ENCODE measurements at places on chromosomes 1 and 21.

DNA sequence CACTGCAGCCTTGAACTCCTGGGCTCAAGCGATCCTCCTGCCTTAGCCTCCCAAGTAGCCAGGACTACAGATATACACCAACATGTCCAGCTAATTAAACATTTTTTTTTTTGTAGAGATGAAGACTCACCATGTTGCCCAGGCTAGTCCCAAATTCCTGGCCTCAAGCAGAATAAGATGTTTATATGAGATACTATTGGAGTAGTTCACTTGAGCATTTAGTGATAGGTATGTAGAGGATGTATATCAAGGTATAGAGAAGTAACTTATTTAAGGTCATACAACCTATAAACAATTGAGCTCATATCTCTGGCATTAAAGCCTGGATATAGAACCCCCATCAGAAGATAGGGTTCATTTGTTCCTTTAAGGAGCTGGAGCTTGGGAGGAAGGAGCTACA lies 4.6 kb upstream of the TMEM269 start:
- no peak for DNase-seq

DNA sequence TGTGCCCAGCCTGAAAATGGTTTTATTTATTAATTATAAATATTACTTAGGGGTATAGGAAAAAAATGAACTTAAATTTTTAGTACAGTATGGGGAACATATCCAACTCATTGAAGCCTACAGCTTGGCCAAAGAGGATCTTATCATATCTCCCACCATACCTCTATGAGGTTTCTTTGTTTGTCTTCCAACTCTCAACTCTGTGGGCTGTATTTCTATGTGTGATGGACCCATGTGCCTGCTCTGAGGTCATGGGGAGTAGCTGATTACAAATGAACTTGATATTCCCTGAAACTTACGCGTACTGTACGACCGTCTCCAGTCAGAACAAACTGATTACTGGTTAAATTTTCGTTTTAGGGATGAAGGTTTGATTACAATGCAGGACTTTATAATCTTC lies 41.4 kb upstream of the PODN start:
- no peak for DNase-seq

DNA sequence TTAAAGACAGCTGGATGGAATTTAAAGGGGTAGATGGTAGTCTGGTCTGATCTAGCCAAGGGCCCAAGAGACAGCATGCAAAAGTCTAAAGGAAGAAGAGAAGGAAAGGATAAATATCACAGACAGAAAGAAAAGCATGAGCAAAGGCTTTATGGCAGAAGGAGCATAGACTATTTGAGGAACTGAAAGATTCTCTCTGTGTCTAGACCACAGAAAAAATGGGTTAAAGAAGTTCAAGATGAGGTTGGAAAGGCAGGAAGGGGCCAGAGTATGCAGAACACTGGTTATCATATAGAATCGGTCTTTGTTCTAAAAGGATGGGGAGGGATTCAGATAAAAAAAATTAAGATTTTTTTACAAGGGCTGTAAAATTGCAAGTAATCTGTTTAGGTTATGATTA lies 136.8 kb upstream of the SGIP1 start:
- DNase-seq: no peak

DNA sequence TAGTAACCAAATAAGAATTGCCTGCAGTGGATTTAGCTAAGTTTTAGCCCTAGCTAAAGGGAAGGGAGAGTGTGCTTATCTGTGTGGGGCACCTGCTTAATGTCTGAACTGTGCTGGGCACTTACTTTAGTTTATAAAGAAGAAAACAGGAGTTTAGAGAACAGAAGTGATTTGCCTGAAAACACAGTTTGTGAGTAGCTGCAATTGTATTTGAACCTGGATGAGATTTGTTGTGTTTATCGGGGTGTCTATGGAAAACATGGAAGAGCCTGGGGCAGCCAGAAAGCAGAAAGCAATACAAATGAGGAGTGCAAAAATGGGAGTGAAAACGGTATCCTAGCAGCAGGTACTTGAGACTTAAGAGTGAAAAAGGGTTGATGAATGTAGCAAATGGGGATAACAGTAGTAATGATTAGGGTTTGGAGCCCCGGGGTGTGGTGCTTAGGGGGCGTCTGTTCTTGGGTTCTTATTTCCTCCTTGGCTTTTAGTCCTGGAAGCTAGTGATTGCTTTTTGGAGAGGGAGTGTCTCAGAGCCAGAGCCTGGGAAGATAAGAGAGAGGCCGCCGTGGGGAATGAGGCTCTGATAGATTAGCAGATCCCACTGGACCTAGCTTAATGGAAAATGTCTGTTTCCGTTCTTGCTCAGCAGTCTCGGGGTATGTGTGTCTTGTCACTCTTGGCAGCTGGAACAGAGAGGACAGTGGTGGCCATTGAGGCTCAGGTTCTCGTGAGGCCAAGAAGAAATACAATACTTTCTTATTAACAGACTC lies 5.6 kb downstream of the PRCC start:
- DNase-seq: no peak

GRCh38 chr1:164433141-164433817 lies 125.7 kb upstream of the PBX1 start:
- no peak for DNase-seq

DNA sequence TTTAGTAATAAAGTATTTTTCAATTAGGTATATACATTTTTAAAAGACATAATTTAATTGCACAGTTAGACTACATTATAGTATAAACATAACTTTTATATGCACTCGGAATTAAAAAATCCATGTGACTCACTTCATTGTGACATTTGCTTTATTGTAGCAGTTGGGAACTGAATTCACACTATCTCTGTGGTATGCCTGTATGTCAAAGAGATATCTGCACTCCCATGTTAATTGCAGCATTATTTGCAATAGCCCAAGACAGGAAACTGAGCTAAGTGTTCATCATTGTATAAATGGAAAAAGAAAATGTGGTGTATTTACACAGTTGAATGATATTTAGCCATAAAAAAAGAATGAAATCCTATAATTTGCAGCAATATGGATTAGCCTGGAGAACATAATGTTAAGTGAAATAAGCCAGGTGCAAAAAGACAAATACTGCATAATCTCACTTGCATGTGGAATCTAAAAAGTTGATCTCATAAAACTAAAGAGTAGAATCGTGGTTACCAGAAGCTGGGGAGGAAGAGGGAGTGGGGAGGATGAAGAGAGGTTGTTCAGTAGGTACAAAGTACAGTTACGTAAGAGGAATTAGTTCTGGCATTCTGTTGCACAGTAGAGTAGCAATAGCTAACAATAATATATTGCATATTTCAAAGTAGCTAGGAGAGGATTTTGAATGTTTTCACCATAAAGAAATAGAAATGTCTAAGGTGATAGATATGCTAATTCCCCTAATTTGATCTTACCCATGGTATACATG lies 64.8 kb downstream of the DPT start:
- no peak for DNase-seq

DNA sequence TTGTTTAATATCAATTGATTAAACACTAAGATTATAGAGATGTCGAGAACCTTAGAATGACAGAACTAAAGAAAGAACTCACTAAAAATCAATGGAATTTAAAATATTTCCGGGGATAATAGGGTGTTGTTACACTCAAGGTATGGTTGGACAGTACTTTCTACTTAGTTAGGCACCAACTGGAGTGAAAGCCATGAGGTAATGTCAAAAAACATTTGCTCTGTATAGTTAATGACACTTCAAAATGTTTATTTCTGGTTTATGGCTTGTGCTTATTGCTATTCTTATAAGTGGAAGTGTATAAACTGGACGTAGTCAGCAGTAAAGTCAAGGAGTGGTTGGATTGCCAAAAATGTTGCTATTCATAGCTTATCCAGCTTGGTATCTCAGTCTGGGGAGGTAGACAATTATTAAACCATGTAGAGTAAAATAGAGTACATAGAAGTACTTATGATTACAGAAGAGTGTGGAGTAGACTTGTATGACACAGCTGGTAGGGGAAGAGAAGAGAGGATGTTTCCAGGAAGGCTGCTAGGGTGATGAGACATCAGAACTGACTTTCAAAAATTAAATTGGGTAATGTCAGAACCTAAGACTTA lies 56.5 kb upstream of the BMP8A start:
- no peak for DNase-seq

- no peak for DNase-seq
Measured at GRCh38 chr1:8223526-8223925, 94.4 kb upstream of the SLC45A1 start.

DNA sequence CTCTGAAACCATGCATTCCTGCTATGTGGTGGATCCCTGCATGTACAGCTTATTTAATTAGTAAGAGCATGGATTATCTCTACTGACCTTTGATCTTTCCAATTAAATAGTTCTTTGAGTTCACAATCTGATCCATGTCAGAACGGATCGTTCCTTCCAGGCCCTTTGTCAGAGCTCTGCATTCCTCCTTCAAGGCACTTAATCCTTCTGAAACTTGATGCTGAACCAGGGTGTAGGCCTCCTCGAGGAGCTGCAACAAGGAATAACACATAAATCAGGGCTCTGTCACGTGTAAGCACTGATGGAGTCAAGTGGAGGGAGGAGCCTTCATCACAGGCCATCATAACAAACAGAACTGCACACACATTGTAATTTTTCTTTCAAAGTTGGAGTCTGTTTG lies 68.4 kb upstream of the EDEM3 start:
- no peak for DNase-seq

- DNase-seq: no peak
Measured at GRCh38 chr1:189269011-189269410, 1208.7 kb downstream of the BRINP3 start.

- DNase-seq: no peak
Measured at GRCh38 chr1:75170981-75171380, 36.8 kb downstream of the LHX8 start.

- no peak for DNase-seq
Measured at GRCh38 chr1:239954836-239955235, 136.8 kb upstream of the FMN2 start.

GRCh38 chr21:37915941-37916309 lies 332 bp downstream of the KCNJ6 start:
- no peak for DNase-seq
